ENCODE measurements at places on chromosomes 5 and 9.
A peak's percentile ranks its signal among the peaks of the same experiment; 100 is the strongest.

DNA sequence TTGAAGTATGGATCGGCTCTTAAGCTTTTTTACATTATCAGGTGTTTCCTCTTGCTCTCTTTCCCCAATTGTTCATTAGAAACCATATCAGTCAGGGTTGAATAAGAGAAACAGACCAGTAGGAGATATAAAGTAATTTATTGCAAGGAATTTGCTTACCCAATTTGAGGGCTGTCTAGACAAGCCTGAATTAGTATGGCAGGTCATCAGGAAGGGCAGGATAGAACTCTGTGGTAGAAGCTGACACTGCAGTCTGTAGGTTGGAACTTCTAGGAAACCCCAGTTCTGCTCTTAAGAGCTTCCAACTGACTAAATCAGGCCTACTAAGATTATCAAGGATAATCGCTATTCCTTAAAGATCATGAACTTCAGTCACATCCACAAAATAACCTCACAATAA is 24.3 kb downstream of the ISOC1 start:
- no peak for DNase-seq

DNA sequence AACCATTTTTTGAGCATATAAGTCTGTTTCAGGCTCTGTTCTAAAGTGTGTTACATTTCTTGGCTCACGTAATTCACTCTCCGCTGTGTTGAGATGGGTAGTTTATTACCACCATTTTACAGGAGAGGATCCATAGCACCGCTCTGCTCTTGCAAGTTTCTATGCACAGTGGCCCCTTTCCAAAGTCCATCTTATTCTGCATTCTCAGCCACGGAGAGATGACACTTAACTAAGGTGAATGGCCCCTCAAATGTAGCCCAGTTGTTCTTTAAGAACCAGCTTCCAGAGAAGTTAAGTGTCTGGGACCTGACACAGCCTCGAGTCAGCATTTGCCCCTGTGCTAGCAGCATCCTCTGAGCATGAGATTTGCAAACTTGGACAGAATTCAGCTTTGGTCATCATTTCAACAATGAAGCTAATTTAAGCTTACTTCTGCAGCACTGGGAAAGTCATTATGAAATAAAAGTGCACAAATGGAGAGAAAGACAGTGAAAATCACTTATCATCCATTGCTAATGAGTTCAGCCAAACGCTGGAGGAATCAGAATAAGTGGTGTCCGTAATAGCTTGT is 61.9 kb downstream of the FAM78A start:
- no peak for DNase-seq

- DNase-seq, result no peak
Observed at GRCh38 chr9:68711281-68711680, 6.2 kb downstream of the PIP5K1B start.

DNA sequence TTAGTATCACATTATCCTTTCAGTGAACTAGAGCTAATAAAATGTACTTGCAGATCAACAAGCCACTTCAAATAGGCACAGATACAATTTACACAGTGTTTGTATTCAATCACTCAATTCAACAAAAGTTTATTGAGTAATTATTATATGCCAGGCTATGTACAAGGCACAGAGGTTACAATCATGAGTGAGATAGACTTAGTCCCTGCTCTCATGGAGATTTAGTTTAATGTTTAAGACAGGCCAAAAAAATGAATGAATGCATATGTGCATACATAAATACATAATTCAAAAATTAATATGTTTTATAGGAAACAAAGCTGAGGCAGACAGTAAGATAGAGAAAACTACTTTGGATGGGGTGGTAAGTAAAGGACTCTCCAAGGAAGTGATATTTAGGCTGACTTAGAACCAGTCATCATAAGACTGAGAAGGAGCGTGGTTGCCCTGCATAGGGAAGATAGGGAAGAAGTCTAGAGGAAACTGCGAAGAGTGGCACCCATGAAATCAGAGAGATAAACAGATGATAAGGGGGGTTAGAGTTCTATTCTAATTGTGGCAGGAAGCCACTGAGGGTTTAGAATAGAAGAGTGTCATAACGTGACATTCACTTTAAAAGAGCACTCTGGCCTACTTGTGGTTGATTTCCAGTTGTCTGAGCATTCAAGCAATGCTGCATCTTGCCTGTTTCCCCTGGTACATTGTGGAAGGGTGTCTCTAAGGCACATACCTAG is 49.7 kb upstream of the GRAMD2B start:
- DNase-seq, result no peak

- no peak for DNase-seq
Observed at GRCh38 chr5:56490971-56491468, 257.9 kb upstream of the ANKRD55 start.

- DNase-seq, result no peak
Observed at GRCh38 chr5:138700581-138701362, 52.5 kb upstream of the CTNNA1 start.

- no peak for DNase-seq
Observed at GRCh38 chr5:173950829-173951228, 38.1 kb upstream of the C5orf47 start.

DNA sequence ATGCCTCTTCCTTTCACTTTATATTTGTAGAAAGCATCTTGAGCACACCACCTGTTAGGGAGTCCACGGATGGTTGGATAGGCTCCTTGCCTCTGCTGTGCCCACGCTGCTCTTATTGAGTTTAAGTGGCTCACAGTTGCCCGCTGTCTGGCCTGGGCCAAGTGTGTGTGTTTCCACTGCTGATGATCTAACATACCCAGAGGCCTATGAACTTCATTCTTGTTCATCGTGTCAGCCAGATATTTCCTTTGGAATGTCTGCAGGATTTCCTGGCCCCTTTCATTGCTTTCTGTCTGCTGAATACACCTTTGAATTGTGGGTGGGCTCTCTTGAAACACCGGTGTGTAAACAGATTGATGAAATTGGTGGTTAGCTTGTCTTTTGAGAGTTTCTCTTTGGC is 46.6 kb downstream of the MVB12B start:
- DNase-seq, result no peak

DNA sequence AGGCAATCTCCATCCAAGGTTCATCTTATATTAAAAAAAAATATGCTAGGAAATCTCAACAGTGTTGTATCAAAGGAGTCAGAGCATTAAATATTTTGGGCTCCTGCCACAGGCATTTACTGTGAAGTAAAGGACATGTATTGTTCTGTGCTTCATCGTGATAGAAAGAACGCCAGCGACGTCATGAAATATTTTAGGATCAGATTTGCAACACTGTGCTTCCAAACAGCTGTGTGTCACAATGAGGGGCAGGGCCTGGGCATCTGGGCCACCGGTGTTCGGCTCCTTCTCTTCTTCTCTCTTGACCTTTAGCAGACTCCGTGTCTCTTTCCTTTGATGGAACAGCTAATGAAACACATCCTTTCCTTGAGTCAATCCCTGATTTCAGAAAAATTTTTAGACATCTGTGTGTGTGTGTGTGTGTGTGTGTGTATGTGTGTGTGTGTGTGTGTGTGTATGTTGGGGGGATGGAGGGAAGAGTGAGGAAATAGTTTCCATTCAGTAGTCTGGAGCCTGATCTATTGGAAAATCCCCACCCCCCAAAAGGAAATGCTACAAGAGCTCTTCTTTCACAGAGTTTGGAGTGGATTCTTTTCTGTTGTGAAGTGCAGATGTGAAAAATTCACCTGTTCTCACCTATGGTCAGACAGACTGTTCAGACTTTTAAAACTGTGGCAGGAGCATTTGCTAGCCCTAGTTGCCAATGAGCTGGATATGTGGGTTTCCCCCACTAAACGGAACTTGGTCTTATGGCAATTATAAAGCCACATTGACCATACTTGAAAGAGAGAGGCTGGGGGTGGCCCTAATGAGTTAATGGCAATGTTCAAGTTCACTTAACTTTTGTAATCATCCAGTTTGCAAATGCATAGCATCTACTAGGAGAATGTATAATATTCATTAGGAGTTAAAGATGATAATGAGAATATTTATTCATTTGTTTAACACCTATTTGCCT is 18.1 kb upstream of the TNC start:
- no peak for DNase-seq

- no peak for DNase-seq
Observed at GRCh38 chr5:98785244-98785643, 11.8 kb downstream of the RGMB start.

DNA sequence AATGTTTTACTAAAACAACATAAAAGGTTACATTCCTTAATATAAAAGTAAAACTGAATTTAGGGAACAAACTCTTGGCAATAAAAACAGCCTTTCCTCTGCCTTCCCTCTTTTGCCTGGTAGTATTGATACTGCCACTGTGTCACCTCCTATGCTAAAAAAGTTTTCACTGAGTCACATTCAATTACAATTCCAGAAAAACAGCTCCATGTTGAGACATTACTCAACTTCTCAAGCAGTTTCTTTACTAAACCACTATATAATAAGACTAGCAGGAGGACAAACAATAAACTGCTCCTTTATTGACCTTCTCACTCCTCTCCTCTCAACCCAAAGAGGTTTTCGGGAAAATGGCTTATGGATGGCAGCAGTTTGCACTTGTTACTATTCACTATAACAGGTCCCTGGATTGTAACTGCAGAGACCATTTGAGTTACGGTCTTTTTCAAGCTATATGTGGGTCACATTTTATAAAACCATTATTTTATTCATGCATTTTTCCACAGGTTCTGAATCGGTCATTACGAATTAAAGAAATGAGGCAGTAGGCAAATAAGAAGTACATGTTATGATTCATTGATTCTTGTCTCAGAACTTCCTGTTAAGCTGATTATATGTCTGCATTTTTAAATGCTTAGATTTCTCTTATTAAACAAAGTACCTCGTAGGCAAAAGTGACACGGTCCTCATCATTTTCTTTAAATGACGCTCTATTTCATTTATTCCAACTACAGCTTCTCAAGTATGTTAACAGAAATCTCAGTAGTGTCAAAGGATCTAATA is 2.1 kb downstream of the ZDHHC21 start:
- no peak for DNase-seq

DNA sequence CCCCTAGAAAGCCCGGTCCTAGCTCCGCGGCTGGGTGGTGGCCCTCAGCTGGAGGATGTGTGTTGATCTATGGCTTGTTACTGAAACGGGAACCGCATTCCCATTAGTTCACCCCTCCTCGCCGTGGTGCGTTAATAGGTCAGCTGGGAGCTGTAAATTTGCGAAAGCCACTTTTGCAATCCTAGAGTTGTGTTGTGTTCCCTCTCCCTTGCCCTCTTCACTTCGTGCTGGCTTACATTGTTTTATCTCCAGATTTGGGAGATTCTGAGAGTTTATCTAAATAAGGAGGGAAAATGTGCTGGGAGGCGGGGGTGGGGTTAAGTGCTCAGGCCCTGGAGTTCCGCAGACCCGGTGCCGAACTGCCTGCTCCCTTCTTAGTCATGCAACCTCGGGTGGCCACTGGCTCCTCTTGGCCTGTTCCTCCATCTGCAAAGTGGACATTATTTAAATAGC is 62.8 kb downstream of the HMCN2 start:
- DNase-seq, result no peak

GRCh38 chr9:128068386-128069205 is 564 bp downstream of the SLC25A25 start:
- DNase-seq, result peak; percentile 80

GRCh38 chr5:63022403-63022802 is 443.8 kb downstream of the LRRC70 start:
- no peak for DNase-seq

DNA sequence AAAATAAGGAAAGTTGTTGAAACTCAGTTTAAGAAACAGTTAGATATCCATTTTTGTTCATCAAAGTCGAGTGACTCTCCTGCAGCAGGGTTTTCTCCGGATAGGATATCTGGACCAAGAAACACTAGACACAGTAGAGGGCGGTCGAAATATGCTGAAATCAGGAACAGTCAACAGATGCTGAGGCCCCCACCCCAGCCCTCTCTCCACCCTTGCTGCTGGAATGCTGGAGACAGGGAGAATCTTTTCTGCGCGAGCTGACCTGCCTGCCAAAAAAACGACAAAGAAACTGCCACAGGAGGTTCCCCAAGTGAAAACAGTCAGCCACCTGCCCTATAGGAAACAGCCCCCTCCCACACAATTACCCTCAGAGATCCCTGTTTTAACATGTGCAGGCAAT is 4.3 kb upstream of the IL13 start:
- no peak for DNase-seq

- no peak for DNase-seq
Observed at GRCh38 chr5:91118796-91119195, 264.3 kb downstream of the ARRDC3 start.

DNA sequence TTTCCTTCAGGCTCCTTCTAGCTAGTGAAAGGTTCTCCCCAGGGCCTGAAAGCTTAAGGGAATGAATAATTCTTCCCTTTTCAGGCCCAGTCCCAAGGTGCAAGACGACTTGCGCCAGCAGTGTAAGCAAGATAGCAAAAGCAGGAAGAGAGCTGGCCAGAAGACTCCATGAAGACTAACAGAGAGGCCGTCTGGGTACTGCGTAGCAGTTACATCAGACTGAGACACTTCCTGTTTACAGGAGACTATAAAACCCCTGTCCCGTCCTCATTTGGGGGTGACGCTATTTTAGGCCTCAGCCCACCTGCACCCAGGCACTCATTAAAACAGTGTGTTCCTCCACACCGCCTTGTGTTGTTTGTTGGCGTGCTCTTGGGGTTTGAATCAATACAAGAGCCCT is 90.7 kb upstream of the MOCS2 start:
- DNase-seq, result no peak

DNA sequence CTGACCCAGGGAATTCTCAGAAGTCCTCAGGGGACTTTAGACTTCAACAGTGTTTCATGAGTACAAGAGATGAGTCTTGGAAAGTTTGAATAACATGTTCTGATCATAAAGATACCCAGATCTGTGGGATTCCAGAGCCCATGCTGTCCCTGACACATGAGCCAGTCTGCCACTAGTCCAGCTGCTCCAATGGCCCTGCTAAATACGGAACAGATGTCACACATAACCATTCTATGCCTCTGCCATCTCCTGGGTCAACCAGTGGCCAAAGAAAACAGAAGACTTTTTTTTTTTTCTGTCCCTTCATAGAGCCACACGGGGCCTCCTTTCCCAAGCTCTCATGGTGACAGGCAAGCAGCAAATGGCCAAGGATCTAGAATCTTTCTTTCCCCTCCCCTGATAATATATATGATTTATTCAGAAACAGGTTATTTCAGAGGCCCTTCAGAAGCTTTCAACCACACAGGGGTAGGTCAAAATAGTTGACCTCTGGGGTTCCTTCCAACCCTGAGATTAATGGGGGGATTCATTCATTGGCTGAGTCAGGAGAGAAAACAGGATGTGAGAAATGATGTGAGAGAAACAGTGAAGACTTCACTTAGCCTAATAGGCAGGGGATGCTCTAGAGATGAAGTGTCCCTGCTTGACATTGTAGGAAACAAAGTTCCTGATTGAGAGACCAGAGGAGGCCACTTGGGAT is 367.7 kb downstream of the CDK5RAP2 start:
- DNase-seq, result no peak

DNA sequence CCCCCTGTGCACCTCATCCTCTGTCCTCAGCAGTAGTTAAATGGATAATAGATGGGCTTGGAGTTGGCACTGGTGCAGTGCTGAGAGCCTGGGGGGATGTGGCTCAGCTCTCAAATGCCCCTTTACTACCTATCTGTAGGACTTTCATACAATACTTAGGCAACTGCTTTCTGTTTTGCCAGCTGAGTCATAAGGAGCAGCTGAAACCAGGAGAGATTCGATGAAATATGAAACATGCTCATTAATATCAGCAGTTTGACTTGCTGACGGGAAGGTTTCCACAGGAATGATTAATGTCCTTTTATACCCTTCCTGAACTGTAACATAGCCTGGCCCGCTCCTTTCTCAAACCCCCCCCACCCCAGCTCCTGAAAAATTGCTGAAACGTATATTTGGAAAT is 142.6 kb downstream of the SAXO1 start:
- DNase-seq, result no peak

- DNase-seq, result no peak
Observed at GRCh38 chr5:151083081-151083676, 2.3 kb upstream of the TNIP1 start.
